ENCODE measurements at places on chromosomes 4 and X.

- peak; percentile 46 for DNase-seq
These were observed 28.6 kb downstream of the RGS12 start for GRCh38 chr4:3321295-3321889.

GRCh38 chr4:151045907-151046306, 30.8 kb upstream of the LRBA start:
- no peak for DNase-seq

- no peak for DNase-seq
These were observed 102.1 kb upstream of the AP1S2 start for GRCh38 chrX:15956681-15957080.

DNA sequence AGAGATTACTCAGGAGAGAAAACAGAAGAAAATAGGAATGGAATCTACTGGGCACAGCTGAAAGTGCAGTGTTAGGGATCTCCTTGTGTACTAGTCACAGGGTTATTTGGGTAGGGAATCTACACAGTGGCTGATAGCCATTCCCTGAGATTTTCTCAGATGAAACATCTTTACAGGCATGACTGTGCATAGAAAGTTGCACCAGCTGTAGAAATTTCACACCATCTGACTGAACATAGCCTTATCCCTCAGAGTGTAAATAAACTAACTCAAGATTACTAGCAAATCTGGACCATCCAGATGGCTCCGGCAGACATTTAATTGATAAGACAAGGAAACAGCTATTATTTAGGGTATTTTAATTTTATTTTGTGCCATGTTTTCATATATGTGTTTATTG, 2053.5 kb upstream of the TENM3 start:
- DNase-seq, result no peak

DNA sequence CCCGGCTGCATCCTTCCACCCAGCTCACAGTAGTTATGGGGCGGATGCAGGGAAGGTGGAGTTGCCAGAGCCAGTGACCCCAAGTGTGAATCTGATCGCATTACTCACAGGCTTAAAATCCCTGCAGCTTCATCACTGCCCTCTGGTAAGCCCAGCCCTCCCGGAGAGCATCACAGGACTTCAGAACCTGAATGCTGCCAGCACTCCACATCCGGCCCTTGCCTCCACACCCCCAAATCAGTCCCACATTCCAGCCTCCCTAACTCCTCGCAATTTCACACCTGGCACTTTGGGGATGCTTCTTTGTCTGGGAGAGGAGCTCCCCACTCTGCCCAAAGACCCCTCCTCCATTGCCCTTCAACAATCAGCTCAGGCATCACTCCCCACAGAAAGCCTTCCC, 15.6 kb downstream of the RASL11B start:
- no peak for DNase-seq

DNA sequence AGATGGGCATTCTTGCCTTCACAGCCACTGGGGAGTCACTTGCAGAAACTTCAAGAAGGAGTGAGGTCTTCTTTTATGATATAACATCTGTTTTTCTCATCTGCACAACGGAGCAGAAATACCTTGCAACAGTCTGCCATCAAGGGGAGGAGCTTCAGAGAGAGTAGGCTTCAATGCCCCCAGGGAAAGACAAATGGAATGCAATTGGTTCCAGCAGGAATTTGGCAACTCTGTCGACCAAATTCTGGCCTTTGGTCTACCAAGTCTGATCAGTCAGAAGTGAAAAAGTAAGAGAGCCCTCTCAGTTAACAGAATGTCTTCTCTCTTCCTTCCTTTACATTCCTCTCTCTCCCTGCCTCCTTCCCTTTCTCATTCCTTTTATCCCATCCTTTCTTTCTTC, 229.3 kb downstream of the IDS start:
- peak; percentile 23 for DNase-seq

All from AG10803 (cell line).